ENCODE measurements at places on chromosomes 7 and 10.

DNA sequence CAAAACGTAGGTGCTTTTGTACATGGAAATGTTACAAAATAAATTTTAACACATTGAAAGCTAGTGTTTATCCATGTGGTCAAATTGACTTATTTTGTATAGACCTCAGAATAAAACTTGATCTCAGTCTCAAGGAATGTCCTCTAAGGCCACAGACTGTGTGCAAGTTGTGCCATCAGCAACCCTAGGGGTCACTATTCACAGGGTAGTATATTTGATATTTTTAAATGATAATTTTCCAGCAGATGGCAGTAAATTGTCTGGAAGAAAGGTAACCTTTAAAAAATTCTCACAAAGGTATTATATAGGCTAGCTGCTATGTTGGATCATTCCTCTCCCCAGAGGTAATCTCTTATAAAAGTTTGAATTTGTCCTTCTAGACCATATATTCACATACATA, 12.9 kb upstream of the SNX10 start:
- no peak for DNase-seq

GRCh38 chr10:126133906-126134656, 237.7 kb downstream of the FANK1 start:
- no peak for DNase-seq

- no peak for DNase-seq
Measured at GRCh38 chr10:130137090-130137448, 878 bp downstream of the GLRX3 start.

DNA sequence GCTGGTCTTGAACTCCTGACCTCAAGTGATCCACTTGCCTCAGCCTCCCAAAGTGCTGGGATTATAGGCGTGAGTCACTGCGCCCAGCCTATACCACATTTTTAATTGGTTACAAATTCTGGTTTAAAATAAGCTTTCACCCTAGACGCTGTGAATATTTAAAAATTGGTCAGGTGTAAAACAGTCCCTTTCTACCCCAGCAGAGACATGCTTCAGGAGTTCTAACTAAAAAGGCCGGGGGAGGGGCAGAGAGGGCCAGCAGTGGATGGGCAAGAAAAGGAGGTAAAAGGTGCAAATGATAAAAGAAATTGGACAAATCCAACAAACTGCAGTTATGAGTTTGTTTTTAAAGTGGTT, 70.0 kb downstream of the WAPL start:
- DNase-seq, result no peak

GRCh38 chr7:33040803-33041516, 21.6 kb downstream of the NT5C3A start:
- peak; percentile 66 for DNase-seq

DNA sequence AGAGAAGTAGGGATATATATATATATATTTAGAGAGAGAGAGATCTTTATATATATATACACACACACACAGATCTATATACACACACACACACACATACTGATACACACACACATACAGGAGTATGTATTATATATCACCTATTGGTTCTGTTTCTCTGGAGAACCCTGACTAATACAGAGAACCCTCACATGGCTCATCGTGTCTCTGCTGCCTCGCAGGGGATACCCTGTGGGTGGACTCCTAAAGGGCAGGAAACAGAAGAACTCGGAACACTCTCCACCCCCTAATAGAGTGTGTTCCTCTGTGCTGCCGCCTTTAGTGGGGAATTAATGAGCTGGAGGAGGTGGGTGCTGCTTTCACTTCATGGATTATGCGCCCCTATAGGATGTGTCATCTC, 86.6 kb downstream of the NPY start:
- no peak for DNase-seq

All from stimulated activated effector memory CD8-positive, alpha-beta T cell treated with anti-CD3 and anti-CD28 coated beads, Interleukin-12 subunit alpha, Interleukin-12 subunit beta, amount 100 ng/mL, for 72 hours (primary cell).